ENCODE measurements at places on chromosomes 12 and 14.

GRCh38 chr12:112978163-112979040 lies at the start of gene OAS2:
Gene OAS2, plus strand, starts transcription at chr12:112978519. Its CDS starts 90 bp downstream, at chr12:112978609.
- no peak for DNase-seq

- DNase-seq: peak; percentile 77
Measured at GRCh38 chr14:20714593-20715250, 26.2 kb downstream of the ANG start.

DNA sequence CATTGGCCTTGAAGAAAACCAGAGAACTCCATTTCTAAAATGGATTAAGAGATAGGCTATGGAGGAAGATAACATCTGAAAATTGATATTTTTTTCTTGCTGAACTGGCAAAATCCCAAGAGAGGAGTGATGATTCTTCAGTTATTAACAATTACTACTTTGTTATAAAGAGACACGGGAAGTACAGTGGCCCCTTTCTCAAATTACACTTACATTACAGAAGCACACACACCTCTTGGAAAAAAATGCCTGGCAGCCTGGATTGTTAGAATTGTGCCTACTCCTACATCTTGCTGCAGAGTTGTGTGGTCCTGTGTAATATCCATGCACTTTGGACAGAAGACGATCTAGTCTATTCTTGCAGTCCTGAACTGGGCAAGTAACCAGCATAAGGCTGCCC lies 71.7 kb downstream of the TGFB3 start:
- no peak for DNase-seq

GRCh38 chr12:89306827-89307473 lies 45.4 kb downstream of the DUSP6 start:
- no peak for DNase-seq

GRCh38 chr12:88585077-88585476 lies 4.8 kb upstream of the KITLG start:
- no peak for DNase-seq

DNA sequence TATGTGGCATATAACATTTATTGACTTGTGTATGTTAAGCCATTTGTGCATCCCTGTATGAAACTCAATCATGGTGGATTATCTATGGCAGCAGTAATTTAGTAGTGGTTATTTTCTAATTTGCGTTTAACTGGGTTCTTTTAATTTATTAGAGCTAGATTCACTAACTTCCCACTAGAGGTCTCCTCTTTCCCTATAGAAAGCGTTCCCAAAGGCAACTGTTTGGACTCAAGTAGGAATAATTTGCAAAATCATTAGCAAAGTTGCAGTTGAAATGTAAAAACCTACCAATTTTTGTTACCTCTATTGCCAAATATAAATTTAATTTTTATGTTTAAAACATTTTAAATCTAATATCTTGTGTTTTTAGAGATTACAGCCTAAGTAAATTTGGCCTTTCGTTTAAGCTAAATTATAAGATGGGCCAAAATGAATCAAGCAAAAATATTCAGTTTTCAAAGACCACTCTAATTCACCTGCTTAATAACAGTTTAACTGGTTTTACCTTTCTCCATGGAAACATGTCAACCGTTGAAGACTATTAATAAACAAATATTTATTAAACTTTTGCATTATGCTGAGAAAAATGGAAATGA lies 6.0 kb downstream of the DMAC2L start:
- no peak for DNase-seq

DNA sequence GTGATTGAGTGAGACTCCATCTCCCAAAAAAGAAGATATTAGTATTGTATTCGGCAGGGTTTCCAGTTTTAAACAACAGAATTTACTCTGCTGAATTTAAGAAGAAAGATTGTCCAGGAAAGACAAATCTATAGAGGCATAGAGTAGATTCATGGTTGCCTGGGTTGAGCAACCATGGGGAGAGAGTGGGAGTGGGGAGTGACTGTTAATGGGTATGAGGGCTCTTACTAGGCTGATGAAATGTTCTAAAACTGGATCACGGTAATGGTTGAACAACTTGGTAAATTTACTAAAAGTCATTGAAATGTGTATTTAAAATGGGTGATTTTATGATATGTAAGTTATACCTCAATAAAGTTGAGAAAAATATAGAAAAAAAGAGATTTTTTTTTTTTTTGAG lies 13.9 kb upstream of the C12orf76 start:
- DNase-seq: no peak

- DNase-seq: no peak
Measured at GRCh38 chr14:92651106-92651757, 97.2 kb downstream of the LGMN start.

- DNase-seq: no peak
Measured at GRCh38 chr12:6373022-6373787, 2.2 kb downstream of the SCNN1A start.

All from brain pericyte (primary cell).